ENCODE measurements at places on chromosomes 11 and 22.

DNA sequence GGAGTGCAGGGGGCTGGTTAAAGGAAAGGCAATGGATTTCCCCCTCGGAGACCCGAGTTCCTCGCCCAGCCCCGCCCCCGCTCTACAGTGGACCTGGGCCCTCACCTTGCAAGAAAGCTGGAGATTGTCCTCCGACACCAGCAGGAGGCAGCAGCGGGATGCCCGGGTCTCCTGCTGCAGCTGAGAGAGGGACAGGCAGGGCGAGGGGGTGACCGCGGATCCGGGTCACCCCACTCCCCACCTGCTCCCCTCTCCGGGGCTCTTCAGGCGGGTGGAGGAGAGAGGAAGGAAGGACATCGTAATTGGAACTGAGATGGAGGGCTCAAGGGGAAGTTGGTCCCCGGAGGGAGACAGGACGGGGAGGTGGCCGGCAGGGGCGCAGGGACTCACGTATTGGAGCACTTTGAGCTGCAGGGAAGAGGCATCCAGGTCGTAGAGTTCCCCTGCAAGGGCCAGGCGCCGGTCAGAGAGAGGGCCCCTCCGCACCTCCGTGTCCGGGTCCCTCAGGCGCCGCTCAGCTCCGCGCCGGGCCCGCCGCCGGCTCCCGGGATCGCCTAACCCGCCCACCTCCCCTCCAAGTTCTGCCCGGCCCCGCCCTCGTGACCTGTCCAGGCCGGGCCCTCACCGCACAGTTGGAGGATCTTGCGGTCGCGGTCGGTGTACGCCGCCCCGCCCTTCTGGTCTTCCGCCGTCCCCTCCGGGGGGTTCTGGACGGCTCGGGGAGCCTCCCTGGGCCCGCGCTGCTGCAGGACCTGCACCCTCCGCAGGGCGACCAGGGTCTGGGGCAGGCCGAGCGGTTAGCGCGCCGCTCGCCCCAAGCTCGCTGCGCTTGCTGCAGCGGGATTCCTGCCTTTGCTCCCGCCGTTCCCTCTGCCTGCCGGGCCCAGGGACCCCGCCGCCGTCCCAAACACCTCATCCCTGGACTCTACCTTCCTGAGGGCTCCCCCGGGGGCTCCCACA lies 84.1 kb downstream of the PDE2A start:
- no peak for DNase-seq

DNA sequence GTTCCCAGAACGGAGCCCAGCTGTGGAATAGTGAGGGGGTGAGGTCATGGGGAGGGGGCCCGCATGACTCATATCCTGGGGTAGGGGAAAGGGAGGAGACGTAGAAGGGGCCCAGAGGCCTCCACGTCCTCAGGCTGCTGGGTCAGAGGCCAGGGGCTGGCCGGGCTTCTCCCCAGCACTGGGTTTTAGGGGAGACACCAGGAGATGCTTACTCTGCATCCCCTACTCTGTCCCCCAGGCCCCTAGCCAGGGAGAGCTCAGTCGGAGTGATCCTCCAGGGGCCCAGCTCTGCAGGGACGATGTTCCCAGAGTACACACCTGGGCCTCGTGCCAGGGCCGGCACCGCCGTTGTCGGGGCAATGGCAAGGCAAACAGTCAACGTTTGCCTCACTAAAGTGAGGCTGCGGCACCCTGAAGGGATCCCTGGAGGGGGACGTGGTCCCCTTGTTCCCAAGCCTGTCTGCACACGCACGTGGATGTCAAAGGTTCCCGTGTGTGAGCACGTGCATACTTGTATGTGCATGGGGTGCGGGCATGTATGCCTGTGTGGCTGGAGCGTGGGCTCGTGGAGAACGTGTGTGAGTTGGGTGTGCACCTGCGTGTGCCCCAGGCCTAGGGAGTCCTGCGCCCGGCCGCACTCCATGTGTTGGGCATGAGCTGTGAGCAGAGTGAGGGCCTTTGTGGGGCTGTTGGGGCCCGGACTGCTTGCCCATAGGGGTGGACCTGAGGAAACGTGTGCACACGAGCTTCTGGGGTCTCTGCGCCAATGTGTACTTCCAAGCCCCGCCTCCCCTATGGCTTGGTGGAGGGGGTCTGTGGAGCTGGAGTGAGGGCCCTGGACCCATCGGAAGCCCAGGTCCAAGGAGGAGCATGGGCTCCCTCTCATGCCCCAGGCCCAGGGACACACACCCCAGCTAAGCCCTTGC lies 14.2 kb downstream of the PRR33 start:
- DNase-seq, result no peak

- no peak for DNase-seq
Observed at GRCh38 chr11:32105871-32106560, 15.1 kb downstream of the RCN1 start.

- no peak for DNase-seq
Observed at GRCh38 chr11:131302836-131303235, 67.6 kb upstream of the NTM start.

DNA sequence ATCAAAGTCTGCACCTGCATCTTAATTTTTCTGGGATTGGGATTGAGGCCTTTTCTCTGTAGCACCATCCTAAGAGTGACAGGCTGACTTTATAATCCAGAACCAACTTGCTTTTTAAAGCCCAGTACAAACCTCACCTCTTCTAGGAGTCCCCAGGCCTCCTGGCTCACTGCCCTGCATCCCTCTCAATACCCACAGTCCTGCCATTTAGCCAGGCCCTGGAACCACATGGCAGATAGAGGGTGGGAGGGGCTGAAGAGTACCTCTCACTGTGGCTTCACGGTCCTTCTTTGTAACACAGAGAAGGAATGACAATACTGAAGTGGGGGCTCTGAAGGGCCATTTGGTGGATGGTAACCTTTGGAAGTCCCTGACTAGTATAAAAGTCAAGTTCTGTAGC lies 63.5 kb upstream of the PHOX2A start:
- no peak for DNase-seq

DNA sequence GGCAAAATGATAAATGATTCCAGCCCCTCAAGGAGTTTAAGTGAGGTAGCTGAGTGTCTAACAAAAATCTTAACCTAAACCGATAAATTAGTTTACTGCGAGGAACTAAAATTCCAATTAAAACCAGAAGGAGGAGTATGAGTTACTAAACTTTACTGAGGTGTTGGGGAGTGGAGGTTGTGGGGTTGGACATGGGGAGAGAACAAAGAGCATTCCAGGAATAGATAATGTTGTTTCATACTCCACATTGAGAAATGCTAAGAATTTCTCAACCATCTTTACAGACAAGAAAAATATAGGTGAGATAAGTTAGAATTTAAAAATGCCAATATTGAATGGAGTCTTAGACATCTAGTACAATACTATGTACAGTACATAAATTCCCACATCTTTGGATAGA lies 488.6 kb downstream of the METTL15 start:
- no peak for DNase-seq

GRCh38 chr11:7575841-7576725 lies 62.3 kb downstream of the PPFIBP2 start:
- DNase-seq, result no peak

DNA sequence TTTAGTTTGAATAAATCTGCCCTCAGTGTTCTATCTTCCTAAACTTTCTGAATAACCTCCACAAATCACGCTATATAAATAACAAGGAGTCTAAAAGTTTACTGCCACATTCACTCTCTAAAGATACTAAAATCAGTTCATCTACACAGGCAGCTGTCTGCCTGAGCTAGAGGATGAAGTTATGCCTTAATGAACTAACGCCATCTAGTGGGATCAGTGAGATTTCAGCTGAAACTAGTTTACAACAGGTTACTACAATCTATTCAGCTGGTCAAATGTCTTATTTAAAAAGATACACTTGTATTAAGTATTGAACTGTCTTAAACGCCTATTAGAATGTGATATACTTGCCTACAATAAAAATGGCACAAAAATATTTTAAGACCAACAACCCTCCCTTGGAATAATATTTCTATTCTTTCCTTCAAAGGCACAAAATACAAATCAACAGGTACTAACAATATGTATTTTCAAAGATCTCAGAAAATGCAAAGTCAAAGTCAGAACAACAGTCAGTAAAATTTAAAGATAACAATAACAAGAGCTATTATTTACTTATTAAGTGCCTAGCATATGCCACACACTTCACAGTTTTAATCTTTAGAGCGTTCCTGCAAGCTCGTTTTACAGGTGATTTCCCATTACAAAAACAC lies 84.1 kb downstream of the LARGE2 start:
- DNase-seq, result peak; percentile 85

DNA sequence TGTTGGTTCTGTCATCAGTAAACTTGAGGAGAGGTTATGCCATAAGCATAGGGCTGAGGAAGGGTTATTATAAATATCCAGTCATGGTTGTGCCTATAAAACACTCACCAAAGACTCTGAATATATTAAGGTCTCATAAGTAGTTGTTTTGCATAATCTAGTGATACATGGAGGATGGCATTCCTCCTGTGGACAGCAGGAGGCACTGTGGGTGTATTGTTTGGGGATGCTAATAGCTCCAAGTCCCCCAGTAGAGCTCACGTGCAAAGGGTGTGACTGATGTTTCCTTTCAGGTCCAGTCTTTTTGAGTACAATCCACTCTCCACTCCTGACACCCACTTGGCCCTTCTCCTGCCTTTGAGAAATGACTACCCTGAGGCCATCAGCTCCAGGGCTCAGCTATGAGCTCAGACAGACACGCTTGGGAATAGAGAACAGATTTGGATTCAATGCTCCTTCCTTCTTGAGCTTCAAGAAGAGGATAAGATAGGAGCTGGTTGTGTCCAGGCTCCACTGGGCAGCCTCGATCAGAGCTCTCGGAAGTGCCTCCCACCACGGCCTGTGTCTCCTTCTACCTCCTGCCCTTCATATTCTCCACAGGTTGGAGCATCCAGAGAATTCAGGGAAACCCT lies 85.2 kb upstream of the IGLL5 start:
- DNase-seq, result peak; percentile 28

DNA sequence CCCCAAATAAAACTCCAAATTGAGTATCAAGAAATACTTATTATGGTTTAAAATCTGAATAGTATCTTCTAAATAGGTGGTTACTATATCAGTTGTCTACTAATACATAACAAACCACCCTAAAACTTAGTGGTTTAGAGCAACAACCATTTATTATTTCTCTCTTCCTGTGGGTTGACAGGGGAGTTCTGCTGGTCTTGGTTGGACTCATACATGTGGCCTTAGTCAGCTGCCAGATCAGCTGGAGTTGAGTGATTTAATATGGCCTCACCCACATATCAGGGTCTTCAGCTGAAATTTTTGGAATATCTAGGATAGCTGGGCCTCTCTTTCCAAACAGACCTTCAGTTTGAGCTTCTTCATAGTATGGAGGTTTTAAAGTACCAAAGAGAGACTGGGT lies 34.5 kb downstream of the C11orf65 start:
- DNase-seq, result no peak

GRCh38 chr11:6855971-6856541 lies 6.8 kb upstream of the OR10A2 start:
- DNase-seq, result no peak

All from inflammatory macrophage treated with lipopolysaccharide for 1 hour (primary cell).